Left cardiac atrium (tissue), 4 donors: ENCODE measurements at places on chromosomes 4 and X.
A peak's percentile ranks its signal among the peaks of the same experiment; 100 is the strongest.

DNA sequence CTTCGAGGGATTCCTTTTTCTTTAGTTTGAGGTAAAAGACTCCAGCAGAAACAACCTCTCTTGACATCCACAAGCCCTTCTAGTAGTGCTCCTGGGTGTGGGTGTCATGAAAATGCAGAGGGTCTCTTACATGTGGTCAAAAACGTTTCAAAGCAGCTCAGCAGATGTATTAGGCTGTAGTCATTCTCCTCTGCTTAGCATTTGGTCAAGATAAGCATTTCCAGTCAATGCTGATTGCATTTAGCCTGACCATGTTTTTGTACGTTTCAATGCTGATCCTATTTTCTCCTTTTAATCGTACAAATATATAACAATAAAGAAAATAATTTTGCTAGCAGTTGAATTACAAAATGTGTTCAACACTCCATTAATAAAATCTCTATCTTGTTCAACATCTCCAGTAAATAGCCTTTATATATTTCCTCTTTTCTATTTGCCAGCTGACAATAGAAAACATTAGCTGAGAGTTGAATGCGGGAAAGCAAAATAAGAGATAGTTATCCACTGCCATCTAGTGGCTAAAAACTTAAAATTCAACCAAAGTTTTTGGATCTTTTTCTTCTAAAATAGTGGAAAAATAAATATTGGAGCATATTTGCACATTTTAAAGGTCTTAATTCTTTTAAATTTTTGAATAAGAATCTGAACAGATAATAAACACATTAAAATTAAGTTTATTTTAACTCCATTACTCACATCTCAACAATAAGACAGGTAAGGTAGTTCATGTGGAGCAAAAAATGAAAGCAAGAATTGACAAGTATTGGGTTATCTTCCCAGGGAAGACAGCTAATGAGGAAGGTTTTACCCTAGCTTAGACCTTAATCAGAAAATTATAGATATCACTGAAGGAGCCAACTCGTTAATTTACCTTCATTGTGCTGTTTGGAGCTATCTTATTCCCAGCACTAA, 15.2 kb upstream of the PACRGL start:
- DNase-seq, result no peak

DNA sequence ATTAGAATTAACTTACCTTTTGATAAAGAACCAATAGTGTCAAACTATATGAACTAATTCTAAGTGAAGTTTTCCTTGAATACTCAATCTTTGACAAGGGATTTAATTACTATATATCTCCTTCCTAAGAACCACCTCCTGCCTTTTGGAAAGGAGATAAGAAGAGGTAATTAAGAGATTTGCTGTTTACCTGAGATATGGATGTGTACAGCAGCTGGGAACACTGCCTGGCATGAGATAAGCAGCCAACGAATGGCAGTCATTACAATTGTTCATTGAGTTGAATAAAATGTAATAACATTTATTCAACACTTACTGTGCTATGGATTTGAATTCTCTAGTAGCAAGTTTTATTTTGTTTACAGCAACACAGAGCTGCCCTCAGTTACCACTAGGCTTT, 407.1 kb downstream of the SPOCK3 start:
- DNase-seq, result no peak

GRCh38 chr4:9947168-9948062, 73.9 kb downstream of the SLC2A9 start:
- no peak for DNase-seq

DNA sequence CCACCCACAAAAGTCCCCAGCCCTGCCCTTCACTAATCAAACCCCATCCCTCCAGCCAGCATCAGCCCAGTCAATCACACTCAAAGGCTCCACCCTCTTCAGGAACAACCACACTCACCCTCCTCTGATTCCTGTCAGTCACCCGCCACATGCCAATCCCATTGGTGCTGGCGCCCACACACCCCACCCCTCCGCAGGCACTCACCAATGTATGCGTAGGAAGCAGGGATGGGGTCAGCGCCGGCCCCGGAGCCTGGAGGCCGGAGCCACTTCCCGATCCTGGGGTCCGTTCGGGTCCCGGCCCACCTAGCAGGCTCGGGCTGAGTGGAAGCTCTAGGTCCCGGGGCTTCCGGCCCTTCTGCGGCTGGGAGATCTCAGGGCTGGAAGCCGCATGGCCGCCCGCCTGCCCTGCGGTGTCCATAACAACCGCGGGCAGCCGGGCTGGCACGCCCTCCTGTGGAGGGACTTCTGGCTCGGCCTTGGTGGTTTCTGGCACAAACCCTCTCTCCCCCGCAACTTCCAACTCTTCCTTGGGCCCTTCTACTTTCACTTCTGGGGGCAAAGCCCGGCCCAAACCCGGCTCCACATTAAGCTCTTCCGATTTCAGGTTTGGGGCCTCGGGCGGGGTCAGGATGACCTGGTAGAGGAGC, 7.9 kb upstream of the CFP start:
- peak; percentile 66 for DNase-seq

- no peak for DNase-seq
Observed at GRCh38 chr4:12791536-12791935, 692.6 kb downstream of the RAB28 start.

DNA sequence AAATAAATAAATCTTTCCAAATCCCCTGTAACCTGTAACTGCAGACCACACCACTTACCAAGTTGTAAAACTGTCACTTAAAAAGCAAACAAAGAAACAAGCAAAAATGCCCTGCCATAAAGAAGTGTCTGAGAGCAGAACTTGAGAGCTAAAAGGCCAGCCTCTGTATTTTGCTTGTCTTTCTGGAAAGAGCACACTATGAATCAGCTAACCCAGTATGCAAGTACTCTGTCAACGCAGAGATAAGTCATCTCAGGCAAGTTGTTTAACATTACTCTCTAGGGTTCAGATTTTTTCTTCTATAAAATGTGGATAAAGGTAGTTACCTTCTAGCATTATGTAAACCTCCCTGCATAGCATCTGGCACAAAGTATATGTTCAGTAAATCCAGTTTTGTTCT, 134.8 kb downstream of the HS3ST1 start:
- DNase-seq, result no peak

GRCh38 chr4:22850630-22851029, 157.9 kb downstream of the GBA3 start:
- DNase-seq, result no peak

GRCh38 chr4:78951862-78952472, 12.7 kb upstream of the PAQR3 start:
- no peak for DNase-seq

GRCh38 chr4:36574816-36575215, 293.4 kb downstream of the DTHD1 start:
- no peak for DNase-seq

GRCh38 chr4:10671366-10671765, 13.2 kb downstream of the CLNK start:
- DNase-seq, result no peak

DNA sequence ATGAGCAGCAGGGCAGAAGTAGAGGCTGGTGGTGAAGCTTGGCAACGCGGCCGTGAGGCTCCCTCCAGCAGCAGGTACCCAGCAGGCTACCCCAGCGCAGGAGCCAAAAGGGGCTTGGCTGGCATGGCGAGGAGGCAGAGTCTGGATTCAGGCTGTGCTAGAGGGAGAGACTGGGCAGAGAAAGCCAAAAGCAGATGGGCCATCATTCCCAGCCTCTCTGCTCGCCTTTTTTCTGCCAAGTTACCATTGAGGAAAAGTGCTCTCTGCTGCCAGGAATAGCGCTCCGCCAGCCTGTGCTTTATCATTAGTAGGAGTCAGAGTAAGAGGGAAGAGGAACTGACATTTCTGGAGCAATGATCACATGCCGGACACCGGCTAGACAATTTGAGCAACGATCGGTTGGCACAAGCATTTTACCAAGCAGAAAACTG, 28.7 kb upstream of the MAP3K15 start:
- DNase-seq, result no peak

DNA sequence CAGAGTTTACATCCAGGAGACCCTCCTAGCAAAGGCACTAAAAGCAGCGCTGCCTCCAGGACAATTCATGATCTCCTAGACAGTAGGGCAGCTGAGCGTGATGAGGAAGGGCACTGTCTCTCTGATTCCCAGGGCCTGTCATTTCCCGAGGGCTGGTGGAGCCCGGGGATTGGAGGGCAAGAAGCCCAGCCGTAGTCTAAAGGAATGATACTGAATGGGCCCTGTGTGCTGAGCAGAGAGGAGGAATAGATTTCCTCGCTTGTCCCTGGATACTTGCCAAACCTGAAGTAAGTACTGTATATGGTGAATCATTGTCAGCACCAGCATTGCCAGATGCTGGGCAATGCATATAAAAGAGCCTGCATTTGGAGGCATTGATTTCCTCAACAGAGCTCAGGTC, 88.0 kb upstream of the SLITRK2 start:
- DNase-seq, result no peak

- no peak for DNase-seq
Observed at GRCh38 chr4:31411565-31411964, 691.4 kb downstream of the PCDH7 start.

DNA sequence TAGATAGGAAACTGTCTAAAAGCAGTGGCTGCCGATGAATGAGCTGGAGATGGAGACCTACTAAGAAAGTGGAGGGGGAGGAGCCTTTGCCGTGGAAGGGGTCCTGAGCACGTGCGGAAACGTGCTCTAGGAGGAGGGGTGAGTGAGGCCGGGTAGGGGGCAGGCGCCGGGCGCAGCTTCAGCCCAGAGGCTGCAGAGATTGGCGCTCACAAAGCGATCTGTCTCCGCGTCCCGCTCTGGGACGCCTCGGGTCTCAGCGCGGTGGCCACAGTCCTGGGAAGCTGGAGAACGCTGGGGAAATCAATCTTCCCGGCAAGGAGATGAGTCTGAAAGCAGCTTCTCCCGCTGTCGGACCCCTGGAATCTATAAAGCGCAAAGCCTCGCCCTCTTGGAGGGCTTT, 444 bp upstream of the ARHGAP6 start:
- DNase-seq, result no peak

- no peak for DNase-seq
Observed at GRCh38 chrX:85391878-85392238, 12.4 kb upstream of the POF1B start.

GRCh38 chr4:40630335-40631021, 814 bp upstream of the RBM47 start:
- peak; percentile 38 for DNase-seq

GRCh38 chr4:42729505-42730237, 72.8 kb upstream of the ATP8A1 start:
- DNase-seq, result no peak

- no peak for DNase-seq
Observed at GRCh38 chrX:39731735-39732134, 366.0 kb downstream of the BCOR start.

- no peak for DNase-seq
Observed at GRCh38 chr4:30948653-30949052, 228.5 kb downstream of the PCDH7 start.

DNA sequence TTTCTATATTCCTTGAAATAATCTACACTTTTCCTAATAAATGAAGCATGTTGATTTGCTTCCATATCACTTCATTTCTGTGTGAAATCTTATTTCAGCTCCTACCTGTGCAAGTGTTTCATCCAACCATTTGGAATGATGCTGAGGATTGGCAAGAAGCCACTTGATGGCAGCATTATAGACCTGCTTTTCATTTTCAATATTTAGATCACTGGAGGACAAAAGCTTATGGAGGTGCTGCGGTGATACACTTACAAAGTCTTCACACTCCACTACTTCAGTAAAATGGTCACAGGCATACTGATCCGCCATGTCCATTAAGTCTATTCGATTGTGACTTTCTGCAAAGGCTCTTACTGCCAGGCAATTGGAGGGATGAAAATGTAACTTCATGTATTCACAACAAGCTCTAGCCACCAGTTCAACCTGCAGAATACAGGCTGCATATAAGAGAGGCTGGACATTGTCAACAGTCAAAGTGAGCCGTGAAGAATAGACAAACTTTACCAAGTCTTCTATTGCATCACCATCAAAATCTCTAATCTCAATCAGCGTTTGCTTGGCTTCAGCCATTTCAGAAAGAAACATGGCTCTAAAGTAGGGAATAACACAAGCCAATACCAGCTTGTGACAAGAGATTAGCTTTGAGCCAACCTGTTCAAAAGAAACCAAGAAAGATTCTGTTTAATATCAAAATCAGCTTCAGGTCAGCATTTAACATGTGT, 35.1 kb downstream of the KLHL8 start:
- DNase-seq, result no peak

GRCh38 chr4:87053176-87053658, 118.4 kb downstream of the AFF1 start:
- DNase-seq, result no peak

DNA sequence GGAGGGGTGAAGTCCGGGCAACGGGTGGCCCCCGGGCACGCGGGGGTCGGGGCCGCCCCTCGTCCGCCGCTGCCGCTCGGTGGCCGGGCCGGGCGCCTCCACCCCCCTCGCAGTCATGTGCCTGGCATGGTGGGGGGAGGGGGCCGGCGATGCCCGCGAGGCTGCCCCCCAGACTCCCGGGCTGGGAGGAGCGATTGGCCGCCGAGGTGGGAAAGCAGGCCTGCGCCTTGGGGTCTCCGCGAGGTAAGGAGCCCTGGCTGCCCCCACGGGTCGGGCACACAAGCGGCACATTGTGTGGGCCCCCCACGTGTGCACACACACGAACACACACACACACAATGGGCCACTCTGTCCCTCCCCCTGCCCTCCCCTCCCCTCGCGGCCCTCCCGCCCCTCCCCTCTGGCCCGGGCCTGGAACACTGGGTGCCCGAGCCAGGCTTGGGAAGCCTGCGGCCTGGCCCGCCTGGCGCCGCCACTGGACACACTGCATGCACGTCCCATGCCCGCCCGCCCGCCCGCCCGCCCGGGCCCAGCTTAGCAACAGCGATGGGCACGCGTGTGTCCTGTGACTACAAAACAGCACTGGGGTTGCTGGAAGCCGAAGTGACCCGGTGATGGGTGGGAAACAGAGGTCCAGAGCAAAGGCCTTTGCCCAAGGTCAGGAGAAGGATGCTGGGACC, 1.3 kb downstream of the SLC6A8 start:
- no peak for DNase-seq

- no peak for DNase-seq
Observed at GRCh38 chr4:25838526-25838925, 24.3 kb downstream of the SEL1L3 start.

- DNase-seq, result no peak
Observed at GRCh38 chrX:49187526-49187925, 1.4 kb upstream of the PRICKLE3 start.

- DNase-seq, result no peak
Observed at GRCh38 chr4:67436742-67437141, 108.6 kb downstream of the CENPC start.

DNA sequence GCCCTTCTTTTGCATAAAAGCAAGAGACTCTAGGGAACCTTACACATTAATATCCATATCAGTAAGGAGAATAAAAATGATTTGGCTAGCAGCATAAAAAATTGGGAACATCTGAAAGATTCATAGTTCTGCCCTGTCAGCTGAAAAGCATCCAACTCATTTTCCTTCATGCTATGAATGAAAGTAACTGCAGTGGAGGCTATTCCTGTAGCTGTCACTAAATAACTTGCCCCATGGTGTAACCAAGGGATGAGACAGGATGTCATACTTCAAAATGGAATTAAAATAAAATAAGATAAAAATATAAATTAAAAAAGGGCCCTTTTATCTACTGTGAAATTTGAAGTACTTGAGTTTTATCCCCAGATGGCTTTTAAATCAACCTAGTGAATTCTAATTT, 878.8 kb downstream of the C4orf33 start:
- DNase-seq, result no peak

GRCh38 chr4:120517966-120518365, 404.6 kb downstream of the PRDM5 start:
- DNase-seq, result peak; percentile 25
